Tibial nerve (tissue), 4 donors: ENCODE measurements at places on chromosomes 16 and 17.

- no peak for DNase-seq
Measured at GRCh38 chr17:77616254-77616731, 342.2 kb upstream of the TNRC6C start.

- no peak for DNase-seq
Measured at GRCh38 chr17:79628861-79629547, 18.2 kb upstream of the RBFOX3 start.

- no peak for DNase-seq
Measured at GRCh38 chr16:79451196-79451816, 149.2 kb downstream of the MAF start.

DNA sequence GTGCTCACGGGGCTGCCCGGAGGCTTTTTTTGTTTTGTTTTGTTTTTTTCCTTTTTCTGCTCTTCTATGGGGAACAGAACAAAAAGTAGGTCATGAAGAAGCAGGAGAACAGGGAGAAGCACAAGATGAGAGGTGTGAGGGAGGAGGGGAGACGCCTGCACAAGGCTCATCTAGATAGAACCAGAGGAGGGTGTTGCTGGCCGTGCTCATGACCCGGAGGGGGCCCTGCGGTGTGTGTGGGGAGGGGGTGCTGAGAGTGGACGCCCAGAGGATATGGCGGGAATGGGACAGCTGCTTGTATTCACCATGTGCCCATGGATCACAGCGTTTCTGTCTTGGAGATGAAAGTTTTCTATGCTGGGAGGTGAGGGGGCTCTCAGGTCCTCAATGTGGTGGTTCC lies 183.7 kb downstream of the FOXL1 start:
- no peak for DNase-seq

DNA sequence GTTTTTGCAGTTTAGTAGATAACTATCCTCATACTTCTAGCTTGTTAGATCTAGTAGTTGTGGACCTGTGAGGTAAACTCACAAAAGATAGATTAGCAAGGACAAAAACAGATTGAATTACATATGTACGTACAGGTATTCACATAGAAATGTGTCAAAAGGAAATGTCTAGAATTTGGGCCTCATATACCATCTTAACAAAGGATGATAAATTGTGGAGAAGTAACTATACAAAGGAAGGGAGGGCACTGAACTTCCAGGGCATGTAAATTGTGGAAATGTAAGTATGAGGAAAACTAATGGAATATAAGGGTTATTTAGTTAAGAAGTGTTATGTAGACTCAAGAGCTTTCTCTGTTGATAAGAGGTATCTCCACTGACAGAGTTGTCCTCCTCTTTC lies 477.3 kb downstream of the KCNJ2 start:
- DNase-seq = no peak

DNA sequence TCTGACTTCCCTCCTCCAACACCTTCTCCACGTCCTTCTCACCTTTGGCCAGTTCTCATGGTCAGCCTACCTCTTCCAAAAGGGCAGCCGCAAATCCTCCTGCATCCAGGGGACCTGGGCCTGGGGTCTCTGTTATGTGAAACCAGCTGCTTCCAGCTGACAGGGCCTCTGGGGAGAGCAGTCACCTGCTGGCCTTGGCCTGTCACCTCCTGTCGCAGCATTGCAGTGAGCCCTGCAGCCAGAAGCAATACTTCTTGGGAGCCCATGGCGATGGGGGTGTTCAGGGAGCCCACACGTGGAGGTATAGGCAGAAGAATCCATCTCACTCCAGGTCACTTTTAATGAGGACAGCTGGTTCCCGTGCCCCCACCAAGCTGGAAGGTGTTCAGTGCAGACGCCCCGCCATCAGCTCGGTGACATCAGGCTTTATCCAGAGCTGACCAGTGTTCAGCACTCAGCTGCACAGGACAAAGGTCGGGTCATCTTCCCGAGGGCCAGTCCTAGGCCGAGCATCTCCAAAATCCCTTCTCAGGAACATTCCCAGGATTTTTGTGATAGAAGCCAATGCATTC lies 1.7 kb upstream of the SLC47A2 start:
- DNase-seq = no peak

GRCh38 chr16:81817789-81818567 lies 38.9 kb downstream of the PLCG2 start:
- no peak for DNase-seq

GRCh38 chr17:75102385-75102821 lies 7.4 kb upstream of the ARMC7 start:
- no peak for DNase-seq

DNA sequence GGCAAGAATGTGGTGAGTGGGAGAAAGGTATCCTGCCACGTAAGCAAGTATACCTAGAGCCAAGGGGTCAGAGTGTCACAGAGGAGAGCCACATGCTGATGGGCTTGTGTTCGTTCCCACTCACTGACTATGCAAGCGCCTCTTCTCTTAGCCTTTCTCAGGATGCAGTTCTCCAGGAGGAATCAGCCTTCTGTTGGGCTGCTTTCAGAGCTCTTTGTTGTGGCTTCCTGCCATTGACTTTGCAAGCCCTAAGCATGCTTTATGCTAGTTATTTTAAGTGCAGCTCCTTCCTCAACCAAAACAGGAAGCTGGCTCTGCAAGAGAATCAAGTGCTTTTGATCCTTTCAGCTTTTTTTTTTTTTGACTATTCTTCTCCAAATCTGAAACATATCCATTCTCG lies 66.6 kb downstream of the SIAH1 start:
- DNase-seq = no peak

GRCh38 chr17:56710986-56711385 lies 117.5 kb downstream of the NOG start:
- no peak for DNase-seq

- DNase-seq = no peak
Measured at GRCh38 chr17:77475016-77475976, 334.5 kb downstream of the SEC14L1 start.

DNA sequence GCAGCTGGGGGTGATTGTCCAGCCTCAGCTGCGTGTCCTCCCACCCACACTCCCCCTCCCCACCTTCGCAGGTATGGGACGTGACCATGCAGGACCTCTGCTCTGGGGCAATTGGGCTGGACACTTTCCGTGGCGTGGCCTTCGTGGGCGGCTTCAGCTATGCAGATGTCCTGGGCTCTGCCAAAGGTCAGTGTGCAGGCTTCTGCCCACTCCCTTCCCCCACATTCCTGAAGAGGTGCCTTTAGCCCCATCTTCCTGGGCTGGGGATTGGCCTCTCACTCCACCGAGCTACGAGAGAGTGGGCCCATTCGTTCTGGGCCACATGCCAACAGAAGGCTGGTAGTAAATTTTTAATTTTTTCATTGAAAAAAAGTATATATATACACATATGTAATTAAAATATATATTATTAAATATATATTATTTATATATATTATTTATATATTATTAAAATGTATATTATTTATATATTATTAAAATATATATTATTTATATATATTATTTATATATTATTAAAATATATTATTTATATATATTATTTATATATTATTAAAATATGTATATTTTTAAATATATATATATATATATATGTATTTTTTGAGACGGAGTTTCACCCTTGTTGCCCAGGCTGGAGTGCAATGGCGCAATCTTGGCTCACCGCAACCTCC lies 18.5 kb downstream of the PFAS start:
- DNase-seq = no peak

GRCh38 chr17:72878975-72879660 lies 213.4 kb downstream of the SLC39A11 start:
- no peak for DNase-seq

DNA sequence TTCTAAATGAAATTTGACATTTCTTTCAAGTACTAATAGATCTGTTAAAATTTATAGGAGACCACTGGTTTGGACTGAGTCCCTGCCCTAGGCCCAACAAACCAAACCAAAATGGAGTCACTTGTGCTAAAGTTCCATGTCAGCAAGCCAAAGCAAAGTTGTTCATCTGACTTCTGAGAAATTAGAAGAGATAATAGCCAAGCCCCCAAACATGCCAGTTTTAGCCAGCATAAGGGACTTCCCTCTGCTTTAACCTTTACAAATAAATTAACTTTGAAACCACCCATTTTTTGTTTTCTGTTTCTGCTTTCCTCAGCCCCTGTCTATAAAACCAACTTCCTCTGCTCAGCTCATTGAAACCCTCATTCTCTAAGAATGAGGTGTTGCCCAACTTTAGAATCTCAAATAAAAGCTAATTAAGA lies 18.9 kb downstream of the CDR2 start:
- DNase-seq = no peak

DNA sequence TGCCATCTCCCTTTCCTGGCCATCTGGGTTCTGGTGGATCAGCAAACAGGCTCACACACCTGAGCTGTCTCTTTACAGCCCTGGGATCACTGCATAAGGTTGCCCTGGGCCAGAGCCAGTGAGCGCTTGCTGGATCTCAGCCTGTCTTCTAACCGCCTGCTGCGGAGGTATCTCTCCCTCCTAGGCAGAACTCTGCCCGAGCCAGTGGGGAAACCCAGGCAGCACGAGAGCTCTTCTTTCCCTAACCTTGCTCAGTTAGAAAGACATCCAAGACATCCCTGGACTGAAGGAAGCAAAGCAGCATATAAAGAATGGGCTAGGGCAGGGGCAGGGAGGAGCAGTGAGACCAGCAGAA lies 6.4 kb downstream of the HAS3 start:
- no peak for DNase-seq

- DNase-seq = no peak
Measured at GRCh38 chr16:56758930-56759329, 29.0 kb downstream of the NUP93 start.

DNA sequence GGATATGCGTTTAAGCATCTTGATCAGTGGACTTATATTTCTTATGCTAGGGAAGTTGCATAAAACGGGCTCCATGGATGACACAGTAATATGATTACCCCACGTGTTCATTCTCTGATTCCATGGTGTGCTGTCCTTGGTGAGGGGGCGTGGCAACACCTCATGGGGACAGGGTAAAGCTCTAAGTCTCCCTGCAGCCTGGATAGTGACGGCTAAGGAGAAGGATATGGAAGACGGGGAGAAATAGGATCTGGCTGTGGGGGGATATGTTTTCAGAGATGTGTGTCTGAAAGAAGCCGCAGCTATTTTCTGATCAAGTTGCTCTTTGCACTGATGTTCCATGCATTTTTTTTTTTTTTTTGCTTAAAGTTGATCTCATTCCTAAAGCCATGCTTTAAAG lies 84.3 kb downstream of the MARCHF10 start:
- no peak for DNase-seq
